Left colon (tissue), 2 donors: ENCODE measurements at places on chromosomes 5 and 9. TPM values are rescaled to one million over a fixed set of nuclear protein-coding genes. Genes with fewer than 3 reads are reported as not detected.

The SLCO4C1 gene
- 2.3 TPM for total RNA-seq

The DDX41 gene
- 79.9 TPM for total RNA-seq

The INSL6 gene
- total RNA-seq: not detected

The IL31RA gene
- total RNA-seq: not detected

The FRMD3 gene
- total RNA-seq: 23.8 TPM
